ENCODE measurements at places on chromosomes 11 and 22.

- no peak for DNase-seq
Observed at GRCh38 chr11:66048547-66049323, at the start of gene GAL3ST3. GAL3ST3 (minus strand) TSS chr11:66049161; CDS start chr11:66045415, 3,746 bp downstream.

DNA sequence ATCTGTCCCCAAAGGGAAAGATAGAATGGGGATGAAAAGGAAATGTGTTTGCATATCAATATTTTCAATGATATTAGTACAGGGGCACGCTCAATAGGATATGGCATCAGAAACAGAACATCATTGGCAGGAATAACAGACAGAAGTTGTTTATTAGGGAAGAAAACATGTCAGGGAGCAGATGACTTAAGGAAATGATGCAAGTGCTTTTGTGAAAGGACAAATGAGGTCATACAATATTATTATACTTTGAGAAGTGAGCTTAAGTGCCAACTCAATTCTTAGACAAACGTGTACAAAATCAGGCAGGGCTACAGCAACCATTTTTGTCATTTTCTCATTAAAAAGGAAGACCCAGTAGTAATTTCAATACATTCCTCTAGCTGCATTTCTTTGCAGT lies 388.4 kb downstream of the SOX6 start:
- no peak for DNase-seq

- no peak for DNase-seq
Observed at GRCh38 chr11:60263402-60263801, 17.1 kb upstream of the MS4A4A start.

DNA sequence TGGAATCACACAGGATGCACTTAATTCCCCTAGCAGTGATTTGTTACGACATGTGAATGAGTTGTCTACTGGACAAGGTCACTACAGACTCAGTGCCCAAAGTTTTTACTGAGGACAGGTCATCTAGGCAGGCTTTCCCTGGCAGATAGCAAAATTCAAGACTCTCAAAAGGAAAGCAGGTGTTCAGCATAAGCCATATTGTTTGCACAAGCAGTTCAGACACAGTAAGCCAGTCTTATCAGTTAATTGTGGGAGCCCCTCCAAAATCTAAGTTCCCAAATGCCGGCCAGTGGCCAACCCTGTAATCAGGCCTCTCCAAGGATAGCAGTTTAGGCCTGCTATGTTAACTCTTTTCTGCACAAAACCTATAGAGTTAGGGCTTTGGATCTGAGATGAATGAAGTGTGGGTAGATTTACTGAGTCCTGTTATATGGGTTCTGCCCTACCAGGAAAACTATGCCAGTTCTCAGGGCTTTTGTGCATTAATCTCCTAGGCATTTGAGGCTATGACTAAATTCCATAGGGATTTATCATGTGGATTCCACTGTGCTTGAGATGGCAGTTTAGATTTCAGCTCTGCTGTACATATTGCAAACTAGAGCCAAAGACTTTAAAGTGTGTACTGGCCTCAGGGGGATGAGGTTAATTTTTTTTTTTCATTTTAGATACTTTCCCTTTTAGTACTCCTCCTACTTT lies 4.8 kb upstream of the ARHGEF12 start:
- DNase-seq: no peak
